Neural crest cell (in vitro differentiated cells): ENCODE measurements at places on chromosomes 16 and 17. TPM values are rescaled to one million over a fixed set of nuclear protein-coding genes. Genes with fewer than 3 reads are reported as not detected.
A peak's percentile ranks its signal among the peaks of the same experiment; 100 is the strongest.

GRCh38 chr16:8063159-8063558, 527.2 kb downstream of the TMEM114 start:
- DNase-seq: no peak

Gene KATNIP
- total RNA-seq: 24.3 and 27.6 TPM in 2 replicates

DNA sequence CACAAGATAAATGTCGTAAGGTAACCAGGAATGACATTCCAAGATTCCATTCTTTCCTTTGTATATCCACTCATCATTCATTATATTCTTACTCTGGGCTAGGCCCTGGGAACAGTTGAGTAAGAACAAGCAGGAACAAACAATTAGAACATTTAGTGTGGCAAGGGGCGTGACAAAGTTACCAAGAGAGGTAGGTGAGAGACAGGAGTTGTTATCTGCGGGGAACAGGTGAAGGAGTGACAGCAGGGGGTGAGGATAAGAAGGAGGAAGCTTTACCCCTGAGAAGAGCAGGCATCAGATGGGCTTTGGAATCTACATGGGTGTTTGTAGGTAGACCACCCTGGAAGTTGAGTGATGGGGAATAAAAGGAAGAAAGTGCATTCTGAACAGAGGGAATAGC, 568.9 kb downstream of the WWOX start:
- DNase-seq: no peak

DNA sequence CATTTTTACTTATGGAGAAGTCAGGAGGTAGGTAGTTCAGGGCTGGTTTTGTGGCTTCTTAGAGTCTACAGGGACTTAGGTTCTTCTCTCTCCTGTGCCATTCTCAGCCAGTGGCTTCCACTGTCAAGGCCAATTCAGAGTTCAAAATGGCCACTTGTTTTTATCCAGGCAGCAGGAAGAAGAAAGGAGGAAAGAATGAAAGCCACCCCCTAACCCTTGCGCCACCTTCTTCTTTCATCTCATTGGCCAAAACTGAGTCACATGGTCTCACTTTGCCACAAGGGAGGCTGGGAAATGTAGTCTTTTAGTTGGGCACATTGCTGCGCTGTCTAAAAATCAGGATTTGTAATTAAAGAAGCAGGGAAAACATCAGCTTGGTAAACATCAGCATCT, 60.8 kb upstream of the MED9 start:
- DNase-seq: peak; percentile 13

Gene ZFP90
- 56.2 and 56.4 TPM in 2 replicates for total RNA-seq

- DNase-seq: no peak
Measured at GRCh38 chr17:39688475-39688835, 598 bp upstream of the PGAP3 start.

GRCh38 chr17:48160177-48161081, 52.9 kb downstream of the SNX11 start:
- no peak for DNase-seq

Gene P2RX5
- 0.61 and 1.6 TPM in 2 replicates for total RNA-seq

- no peak for DNase-seq
Measured at GRCh38 chr16:1155353-1156054, 2.6 kb downstream of the CACNA1H start.

DNA sequence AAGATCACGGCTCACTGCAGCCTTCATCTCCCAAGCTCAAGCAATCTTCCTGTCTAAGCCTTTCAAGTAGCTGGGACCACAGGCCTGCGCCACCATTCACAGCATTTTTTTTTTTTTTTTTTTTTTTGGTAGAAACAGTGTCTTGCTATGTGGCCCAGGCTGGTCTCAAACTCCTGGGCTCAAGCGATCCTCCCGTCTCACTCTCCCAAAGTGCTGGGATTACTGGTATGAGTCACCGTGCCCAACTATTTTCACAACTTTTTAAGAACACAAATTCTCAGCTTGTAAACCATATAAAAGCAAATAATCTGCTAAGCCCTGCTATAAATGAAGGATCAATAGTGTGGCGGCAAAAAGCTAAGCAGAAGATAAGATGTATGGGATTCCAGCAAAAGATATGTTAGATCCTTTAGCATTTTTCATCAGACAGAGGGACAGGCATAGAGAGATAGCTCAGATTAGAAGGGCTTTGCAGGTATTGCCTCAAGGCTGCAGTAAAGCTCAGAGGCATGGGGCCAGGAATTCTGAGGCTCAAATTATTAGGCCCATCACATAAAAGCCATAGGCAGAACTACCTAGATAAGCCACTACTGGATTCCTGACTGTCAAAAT, 55.1 kb downstream of the EMP2 start:
- DNase-seq: no peak
